ENCODE measurements at places on chromosomes 7 and 10. TPM values are rescaled to one million over a fixed set of nuclear protein-coding genes. Genes with fewer than 3 reads are reported as not detected.

AKR1C3 gene
- total RNA-seq, result 2.2 TPM

- DNase-seq, result no peak
These were observed 49.9 kb upstream of the COL1A2 start for GRCh38 chr7:94344826-94345225.

GRCh38 chr7:98315318-98315993, 34.0 kb downstream of the BRI3 start:
- DNase-seq, result no peak

ATOH7 gene
- total RNA-seq, result 0.58 TPM

DNA sequence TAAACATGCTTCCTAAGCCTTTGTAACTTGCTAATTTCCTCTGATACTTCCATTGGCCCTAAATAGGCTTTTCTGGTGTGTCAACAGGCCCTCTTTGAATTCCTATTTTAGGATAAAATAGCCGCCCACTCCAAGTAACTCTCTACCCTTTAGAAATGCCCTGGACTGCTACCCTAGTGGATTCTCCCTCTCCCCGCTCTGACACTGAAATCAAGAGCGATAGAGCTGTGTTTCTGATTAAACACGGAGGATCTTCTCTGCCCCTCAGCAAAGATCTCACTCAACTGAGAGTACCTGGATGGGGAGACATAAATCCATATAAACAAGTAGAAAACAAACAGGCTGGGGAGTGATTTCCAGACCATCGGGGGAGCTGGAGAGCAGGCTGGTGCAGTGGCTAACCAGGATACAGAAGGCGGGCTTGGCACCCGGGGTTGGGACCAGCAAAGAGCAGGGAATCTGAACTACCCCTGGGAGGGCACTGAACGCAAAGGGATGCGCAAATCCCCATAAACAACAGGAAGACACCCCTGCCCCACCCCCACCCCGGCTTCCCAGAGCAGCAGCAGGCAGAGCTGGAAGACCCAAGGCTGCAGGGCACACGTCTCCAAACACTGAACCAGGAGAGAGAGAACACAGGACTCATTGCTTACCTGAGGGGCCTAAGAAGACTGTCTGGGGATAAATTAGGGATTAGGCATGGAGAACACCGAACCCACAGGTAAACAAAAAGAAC, 2.5 kb downstream of the ASB13 start:
- DNase-seq, result no peak

SORBS1 gene
- total RNA-seq, result 8.5 TPM

DNA sequence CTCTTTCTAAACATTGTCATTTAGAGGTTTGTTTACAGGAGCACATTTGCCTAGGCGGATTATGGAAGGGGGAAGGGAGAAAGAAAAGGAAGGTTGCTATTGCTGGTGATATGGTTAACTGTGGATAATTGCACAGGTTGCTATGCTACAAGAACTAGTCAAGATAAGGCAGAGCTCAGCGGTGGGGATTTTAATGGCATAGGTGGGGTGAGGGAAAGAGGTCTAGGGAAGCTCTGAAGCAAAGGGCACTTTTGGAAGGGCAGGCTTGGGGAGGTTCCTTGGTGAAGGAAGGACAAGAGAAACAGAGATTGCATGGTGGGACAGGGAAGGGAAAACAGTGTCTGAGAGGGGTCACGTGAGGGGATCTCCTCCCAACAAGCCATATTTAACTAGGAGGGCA, 19.5 kb downstream of the HYAL4 start:
- DNase-seq, result no peak

CLEC5A gene
- total RNA-seq, result not detected

- no peak for DNase-seq
These were observed 28.1 kb downstream of the AGAP3 start for GRCh38 chr7:151114151-151115090.

GRCh38 chr7:29612596-29612995, 49.0 kb downstream of the PRR15 start:
- DNase-seq, result no peak

DNA sequence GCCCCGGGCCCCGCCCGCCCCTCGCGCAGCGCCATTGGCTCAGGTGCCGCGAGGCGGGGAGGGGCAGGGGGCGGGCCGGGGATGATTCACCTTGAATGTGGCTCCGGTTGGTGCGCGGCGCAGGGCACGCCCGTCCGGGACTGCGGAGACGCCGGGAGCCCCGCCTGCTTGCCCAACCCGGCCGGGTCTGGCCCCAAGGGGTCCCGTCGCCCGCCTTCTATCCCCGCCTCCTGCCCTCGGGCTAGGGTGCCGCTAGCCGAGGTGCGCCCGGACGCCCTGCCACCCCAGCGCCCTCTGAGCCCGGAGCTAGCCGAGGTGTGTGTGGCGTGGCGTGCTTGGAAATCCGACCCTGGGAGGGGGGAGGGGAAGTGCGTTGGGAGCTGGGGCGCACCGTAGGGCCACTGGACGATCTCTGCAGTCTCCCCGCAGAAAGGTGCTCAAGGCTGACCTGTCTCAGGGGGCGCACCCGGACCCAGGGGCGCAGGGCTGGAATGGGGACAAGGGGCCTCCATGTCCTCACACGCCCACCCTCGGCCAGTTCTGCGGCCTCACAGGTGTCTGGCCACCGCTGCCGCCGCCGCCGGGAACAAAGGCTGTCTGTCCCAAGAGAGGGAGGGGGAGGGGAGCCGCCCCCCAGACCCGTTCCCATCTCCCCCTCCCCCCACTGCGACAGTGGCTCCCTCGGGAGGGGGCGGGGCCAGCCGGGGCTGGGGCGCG, 168.9 kb downstream of the NRF1 start:
- DNase-seq, result no peak

SPDYE2B gene
- total RNA-seq, result not detected

MBLAC1 gene
- 3.7 TPM for total RNA-seq

GRCh38 chr7:27636326-27637006, 26.2 kb downstream of the HIBADH start:
- DNase-seq, result no peak

PRRT4 gene
- not detected for total RNA-seq

DNA sequence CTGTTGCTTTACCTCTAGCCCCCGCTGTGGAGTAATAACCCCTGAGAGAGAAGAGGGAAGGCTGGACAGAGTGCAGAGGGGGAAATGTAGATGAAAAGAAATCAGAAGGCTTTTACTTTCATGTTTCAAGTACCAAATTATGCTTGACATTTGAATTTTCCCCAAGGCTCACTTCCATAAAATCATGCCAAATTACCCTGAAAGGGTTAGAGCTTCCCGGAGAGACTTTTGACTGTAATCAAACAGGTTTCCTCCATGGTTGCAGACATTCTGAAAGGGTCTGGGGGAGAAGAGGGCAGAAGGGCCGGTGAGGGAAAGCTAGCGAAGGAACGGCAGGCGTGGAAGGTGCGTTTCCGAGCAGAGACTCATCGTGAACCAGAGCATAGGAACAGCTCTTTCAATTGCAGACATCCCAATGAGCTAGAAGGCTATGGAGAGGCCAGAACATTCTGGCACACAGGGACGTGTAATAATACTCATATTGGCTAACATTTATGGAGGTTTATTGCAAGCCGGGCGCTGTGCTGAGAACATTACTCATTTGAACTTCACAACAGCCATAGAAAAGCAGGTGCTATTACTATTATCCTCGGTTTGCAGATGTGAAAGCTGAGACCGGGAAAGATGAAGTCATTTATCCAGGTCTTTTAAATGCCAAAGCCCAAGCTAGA, 620.8 kb upstream of the AUTS2 start:
- no peak for DNase-seq

DNA sequence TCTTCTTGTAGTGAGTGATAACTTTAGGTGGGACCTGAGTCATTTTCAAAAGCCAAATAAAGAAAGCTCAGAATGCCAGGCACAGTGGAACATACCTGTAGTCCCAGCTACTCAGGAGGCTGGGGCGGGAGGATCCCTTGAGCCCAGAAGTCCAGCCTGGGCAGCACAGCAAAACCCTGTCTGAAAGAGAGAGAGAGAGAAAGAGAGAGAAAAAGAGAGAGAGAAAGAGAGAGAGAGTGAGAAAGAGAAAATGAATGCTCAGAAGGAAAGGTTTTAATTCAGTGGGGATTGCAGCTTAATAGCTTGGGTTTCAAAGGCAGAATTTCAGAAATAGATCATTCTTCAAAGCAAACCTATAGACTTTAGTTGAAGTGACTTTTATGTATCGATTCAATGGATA, 25.7 kb downstream of the GPNMB start:
- no peak for DNase-seq

GRCh38 chr7:14332155-14332554, 342.7 kb upstream of the ETV1 start:
- DNase-seq, result no peak

- no peak for DNase-seq
These were observed 38.8 kb upstream of the NEBL start for GRCh38 chr10:20935931-20936330.

DNA sequence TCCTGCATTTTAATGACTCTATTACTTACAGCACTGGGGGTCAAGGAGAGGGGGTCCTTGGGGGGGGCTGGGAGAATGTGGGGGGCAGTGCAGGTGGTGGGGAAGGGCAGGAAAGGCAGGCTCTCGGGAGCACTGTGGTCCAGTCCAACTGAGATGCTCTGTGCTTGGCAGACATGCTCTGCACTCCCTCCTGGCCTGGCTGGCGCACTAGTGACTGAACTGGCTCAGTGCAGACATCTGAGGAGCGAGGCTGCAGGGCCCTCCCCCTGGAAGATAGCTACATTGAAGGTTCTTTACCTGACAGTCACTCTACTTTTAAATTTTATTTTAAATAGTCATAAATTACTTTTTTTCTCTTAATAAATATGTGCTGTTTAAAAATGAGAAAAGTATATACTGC, 105.7 kb downstream of the NEURL1 start:
- no peak for DNase-seq

DNA sequence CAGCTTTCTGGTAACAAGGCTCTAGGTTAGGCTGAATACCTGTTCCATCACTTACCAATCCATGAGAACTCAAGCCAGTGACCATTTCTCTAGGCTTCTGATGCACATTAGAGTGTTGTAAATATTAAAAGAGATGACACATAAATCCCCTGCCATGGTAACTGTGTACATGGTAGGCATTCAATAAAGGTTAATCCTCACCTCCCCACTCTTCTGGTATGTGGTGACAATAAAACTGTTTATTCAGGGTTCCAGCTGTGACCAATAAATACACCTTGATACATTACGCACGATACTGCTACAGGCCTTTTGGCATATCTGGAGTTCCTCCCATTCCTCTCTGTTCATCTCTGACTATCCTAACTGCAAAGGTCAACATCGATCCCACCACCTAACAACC, 171.9 kb downstream of the SRPK2 start:
- DNase-seq, result no peak

GRCh38 chr10:98438715-98439114, 8.0 kb downstream of the HPS1 start:
- no peak for DNase-seq

DNA sequence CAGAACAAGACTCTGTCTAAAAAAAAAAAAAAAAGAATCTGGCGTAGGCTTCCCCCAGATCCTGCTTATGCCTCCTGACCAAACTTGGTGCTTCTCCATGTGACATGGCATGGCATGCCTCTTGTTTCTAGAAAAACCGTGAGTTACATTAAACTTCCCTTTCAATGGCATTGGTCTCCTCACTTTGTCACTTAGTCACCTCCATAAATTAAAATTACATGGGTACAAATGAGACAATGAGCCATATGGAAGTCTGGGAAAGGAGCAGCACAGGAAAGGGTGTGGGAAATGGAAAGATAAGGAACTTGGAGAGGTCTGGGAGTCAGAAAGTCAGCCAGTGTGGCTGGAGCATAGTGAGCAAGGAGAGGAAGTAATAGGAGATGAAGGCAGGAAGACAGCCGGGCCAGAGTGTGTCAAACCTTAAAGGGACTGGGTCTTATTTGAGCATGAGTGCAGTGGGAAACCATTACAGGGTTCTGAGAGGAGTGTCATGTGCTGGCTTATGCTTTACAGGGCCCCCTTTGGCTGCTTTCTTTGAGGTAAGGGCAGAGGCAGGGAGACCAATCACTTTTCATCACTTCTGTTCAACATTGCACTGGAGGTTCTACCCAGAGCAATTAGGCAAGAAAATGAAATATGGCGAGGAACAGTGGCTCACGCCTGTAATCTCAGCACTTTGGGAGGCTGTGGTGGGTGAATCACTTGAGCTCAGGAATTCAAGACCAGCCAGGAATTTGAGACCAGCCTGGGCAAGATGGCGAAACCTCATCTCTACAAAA, 21.3 kb upstream of the ZMIZ2 start:
- peak; percentile 39 for DNase-seq

CCDC146 gene
- 5.2 TPM for total RNA-seq

DNA sequence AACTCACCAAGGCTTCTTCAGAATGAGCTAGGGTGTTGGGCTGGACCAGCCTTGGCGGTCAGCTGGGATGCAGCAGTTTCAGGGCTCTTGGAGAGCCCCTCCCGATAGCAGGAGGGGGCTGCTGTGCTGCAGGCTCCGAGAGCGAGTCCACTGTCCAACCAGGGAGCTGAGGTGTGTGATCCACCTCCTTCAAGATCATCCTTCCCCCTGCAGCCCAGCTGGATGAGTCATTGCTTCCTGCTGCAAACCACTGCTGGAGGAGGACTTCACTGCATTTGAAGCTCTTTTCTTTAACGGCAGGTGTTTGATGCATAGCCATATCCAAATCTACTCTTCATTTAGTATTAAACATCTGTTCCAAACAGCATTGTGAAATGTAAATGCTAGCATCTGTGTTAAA, 54.2 kb upstream of the EBF3 start:
- DNase-seq, result no peak

ENTPD1 gene
- total RNA-seq, result not detected

COL26A1 gene
- total RNA-seq, result not detected

DNA sequence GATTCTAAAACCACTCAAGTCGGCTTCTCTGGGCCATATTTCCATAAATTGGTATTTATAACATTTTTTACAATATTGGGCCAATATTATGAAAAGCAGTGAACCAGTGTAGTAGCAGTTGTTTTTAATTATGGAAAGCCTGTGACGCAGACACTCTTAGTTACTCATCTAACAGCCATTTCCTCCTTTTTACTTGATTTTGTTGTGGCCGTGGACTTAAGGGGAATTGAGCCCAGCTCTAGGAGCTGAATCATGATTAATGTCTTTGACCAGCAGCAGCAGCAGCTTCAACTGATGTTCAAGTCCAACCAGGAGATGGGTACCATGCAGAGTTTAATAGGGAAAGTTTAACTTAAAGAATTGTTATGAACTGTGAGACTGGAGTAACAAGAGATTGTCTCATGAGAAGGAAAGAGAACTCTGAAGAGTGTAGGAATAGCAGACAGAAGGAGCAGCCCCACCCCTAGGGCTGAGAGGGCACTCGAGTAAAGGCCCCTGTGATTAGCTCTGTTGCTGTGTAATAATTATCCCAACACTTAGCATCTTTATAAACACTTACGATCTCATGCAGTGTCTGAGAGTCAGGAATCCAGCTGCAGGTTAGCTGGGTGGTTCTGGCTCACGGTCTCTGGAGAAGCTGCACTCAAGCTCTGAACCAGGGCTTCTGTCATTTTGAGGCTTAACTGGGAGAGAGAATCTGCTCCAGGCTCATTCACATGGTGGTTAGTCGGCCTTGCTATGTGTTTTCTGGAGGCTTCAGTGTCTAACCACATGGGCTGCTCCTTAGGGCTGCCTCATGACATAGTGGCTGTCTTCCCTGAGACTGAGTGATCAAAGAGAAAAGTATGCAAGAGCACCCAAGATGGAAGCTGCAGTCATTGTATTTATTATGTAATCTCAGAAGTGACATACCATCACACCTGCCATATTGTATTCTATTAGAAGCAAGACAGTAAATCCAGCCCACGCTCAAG, 4.6 kb downstream of the LANCL2 start:
- DNase-seq, result peak; percentile 45

GRCh38 chr10:112369495-112370423, 4.2 kb upstream of the ACSL5 start:
- DNase-seq, result no peak

GRCh38 chr7:106419455-106420182, 134.8 kb upstream of the NAMPT start:
- no peak for DNase-seq

ADARB2 gene
- total RNA-seq, result under 0.01 TPM

GRCh38 chr10:33067917-33068316, 109.9 kb upstream of the ITGB1 start:
- no peak for DNase-seq
